Stimulated activated CD4-positive, alpha-beta T cell treated with anti-CD3 and anti-CD28 coated beads, Interleukin-1b, Interleukin-23, amount 100 ng/mL, for 48 hours (primary cell): ENCODE measurements at places on chromosomes 13 and 19.

DNA sequence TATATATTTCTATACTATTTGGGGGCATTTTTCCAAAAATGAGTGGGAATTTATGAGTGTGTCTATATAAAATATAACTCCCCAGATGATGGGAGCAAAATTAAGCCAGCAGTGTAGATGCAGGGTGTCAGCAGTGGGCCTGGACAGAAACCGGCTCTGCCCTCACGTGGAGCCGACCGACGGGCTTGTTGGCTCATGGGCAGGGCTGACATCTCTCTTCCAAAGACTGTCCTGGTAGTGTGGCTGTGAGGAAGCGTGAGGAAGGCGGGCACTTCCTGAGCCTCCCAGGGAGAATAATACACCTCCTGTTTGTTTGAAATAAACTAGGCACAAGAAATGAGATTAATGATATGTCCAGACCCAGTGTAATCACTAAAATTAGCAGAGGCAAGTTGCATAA lies 206.5 kb downstream of the TEX29 start:
- no peak for DNase-seq

DNA sequence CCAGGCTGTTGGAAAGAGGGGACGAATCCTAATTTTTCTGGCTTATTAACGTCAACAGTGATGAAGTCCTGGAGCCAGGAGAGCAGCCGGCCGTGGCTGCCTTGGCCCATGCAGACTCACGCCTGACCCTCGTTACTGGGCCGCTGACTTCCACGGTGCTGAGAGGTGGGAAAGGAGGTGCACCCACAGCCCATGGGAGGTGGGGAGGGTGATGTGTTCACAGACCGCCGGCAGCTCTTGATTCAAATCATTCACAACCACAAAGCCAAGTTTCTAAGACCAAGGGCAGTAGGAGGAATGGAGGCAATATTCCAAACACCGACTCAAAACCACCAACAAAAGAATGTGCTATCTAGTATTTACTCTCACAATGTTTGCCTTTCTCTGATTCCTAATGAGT lies 24.3 kb downstream of the COL4A2 start:
- no peak for DNase-seq

DNA sequence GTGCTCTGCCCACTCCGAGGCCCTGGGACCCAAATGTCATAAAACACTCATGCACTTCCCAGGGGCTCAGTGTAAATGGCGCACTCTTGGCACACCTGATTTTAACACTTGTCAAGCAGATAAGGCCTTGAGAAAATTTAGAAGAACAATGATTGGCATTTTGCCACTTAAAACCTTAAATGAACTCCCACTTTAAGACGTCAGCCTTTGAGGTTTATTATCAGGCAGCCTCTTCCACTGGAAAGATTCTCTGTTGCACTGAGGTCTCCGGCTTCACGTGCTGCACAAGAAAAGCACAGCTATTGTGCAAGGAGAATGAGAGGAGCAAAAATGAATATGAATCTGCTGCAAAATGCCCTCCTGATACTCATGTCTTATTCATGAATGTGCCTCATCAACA lies 38.5 kb upstream of the ATP11A start:
- no peak for DNase-seq

GRCh38 chr19:47438793-47439220 lies 19.5 kb upstream of the MEIS3 start:
- DNase-seq: no peak

DNA sequence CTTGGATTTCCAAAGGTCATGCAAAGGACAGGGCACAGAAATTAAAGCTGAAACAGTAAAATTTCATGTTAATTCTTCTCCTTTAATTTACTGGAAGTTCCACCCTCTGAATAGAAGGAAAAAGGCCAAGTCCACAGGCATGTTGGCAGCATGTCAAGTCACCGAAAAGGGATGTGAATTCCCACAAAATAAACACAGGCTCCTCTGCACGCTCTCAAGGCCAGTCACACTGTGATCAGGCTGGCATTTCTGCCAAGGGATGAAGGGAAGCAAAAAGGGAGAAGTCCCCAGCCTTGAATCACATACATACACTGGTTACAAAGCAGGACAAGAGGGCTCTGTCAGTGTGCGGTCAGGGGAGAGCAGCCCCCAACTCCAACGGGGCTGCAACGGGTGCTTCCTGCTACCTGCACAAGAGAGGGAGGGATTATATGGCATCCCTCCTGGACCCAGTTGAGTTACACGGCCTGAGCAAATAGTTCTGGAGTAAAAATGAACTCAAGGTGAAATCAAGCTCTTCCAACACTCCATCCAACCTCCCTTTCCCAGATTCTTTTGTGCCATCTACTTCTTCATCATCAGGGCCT lies 6.9 kb downstream of the DCLK1 start:
- no peak for DNase-seq
